ENCODE measurements at places on chromosomes 2 and 18.

- no peak for DNase-seq
These were observed 41.2 kb downstream of the CYRIA start for GRCh38 chr2:16624436-16624780.

- no peak for DNase-seq
These were observed 222.4 kb upstream of the RBBP8 start for GRCh38 chr18:22710673-22711191.

- DNase-seq: no peak
These were observed 80.6 kb upstream of the DOCK10 start for GRCh38 chr2:225122583-225123486.

DNA sequence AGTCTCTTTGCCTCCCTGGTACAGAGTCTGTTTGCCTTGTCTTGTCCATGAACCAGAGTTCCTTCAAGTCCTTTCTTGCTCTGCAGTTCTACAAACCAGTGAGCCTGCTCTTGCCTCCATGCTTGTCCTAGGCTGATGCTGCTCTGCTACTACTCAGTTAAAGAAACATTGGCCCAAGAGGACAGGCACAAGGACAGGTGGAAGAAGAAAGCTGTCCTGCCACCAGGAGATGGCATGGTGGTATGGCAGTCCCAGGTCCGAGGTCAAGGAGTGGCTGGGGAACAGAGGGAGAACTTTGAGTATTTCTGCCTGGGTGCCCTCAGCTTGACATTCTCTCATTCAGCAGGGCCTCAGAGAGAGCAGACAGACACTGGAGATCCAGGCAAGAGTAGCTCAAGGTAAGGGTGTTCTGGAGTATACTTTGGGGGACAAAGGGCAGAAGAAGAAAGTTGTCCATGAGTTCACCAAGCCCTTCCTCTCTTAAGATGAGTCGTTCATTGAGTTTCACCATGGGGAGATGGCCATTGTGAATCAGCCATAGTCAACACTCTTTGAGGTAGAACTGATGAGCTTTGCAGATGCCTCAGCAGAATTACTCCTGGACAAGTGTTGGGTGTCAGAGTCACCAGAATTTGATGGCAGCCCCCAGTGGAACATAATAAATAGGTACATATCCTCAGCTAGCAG, 20.4 kb downstream of the TTC32 start:
- no peak for DNase-seq

GRCh38 chr18:261398-262073, 6.3 kb downstream of the THOC1 start:
- DNase-seq: no peak

GRCh38 chr2:128196026-128196425, 105.0 kb downstream of the UGGT1 start:
- DNase-seq: no peak

DNA sequence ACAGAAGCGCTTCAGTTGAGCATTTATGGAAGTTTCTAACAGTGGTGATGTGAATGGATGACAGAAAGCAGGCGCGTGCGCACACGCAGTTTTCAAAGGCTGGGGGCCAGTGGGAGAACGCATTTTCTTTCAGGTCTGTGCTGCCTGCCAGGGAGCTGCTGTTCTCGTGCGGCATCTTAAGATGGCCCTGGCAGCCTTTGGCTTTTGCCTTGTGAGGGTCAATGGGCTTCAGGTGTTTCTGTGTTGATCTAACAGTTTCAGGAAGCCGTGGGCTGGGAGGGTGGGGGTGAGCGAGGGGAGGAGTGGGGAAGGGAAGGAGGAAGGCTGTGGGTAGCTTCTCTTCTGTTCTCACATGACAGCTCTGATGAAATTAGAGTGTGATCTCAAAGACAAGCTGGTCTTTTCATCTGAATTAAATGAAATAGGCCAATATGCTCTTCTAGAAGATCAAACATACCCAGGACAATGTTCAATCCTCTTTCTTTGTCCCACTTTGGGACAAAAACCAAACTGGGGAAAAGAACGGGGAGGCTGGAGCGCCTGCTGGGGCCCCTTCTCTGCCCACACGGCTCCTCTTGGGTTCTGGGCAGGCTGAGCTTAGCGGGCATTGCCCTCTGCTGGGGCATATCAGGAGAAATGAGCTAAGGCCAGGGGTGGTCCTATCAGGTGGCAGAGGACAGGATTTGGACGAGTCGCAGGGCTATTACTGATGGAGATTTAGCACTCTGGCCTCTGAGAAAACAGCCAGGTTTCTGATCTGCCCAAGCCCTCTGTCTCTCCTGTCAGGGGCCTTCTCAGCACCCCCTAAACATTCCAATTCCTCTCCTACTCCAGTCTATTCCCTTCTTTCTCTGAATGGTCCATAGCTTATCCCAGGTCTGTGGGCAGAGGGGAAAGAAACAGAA, 126.2 kb upstream of the LGALSL start:
- DNase-seq: no peak

DNA sequence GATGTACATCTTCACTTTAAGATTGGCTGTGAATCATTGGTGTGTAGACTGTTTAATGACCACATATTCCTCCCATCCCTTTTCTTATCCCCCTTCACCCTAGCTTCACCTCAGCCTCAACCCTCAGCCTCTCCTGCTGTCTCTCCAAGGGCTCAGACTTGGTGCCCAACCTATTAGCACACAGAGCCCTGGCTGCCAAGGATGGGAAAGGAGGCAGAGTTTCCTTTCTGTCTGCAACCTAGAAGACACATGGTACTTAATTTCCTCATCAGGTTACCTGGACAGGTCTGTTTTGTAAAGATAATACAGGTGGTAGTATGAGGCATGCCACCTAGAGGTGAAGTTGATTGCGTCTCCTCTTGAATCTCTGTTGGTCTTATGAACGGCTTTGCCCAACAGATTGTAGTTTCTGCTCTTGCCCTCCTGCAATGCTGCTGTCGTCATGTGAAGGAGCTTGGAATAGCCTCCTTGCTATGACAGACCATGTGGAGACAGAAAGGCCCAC, 44.5 kb upstream of the RMND5A start:
- DNase-seq: no peak

- DNase-seq: no peak
These were observed 114.3 kb downstream of the ARHGEF4 start for GRCh38 chr2:130951018-130951417.

- DNase-seq: no peak
These were observed 91.5 kb upstream of the LDLRAD4 start for GRCh38 chr18:13126966-13127598.

GRCh38 chr2:160592401-160592800, 98.8 kb upstream of the RBMS1 start:
- no peak for DNase-seq

- DNase-seq: no peak
These were observed 272.2 kb downstream of the TSN start for GRCh38 chr2:122027510-122028217.

GRCh38 chr2:161118722-161119121, 41.5 kb upstream of the TANK start:
- no peak for DNase-seq

GRCh38 chr2:151918308-151918707, 90.1 kb upstream of the ARL5A start:
- DNase-seq: no peak

GRCh38 chr2:64056021-64056420, 36.8 kb upstream of the VPS54 start:
- no peak for DNase-seq

GRCh38 chr2:99422599-99422998, 67.2 kb downstream of the REV1 start:
- no peak for DNase-seq

DNA sequence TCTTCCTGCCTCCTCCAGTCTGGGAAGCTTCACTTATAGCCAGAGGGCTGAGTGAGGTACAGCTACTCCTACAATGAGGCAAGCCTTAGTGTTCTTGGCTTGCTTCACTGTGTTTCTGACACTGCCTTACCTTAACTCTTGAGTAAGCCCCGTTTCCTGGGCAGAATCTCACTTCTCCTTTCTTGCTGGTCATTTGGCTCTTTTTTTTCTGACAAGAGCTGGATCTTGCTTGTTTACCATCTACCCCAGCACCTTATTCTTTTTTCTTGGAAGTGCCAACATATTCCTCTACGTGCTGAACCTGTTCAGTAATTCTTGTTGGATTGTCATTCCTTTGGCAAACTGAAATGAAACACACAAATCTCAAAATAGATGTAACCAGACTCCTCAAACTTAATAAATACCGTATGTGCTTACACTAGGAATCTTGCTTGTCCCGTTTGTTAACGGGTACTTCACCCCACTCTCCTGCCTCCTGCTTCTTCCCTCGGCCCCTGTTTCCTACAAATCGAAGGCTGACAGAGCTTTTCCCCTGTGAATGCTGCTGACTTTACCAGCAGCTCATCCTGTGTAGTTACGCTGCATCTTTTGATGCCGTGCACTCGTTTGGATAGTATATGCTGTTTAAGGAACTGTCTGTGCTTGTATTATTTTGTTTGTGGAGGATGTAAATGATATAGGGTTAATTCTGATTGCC, 132.2 kb downstream of the FMNL2 start:
- DNase-seq: no peak

DNA sequence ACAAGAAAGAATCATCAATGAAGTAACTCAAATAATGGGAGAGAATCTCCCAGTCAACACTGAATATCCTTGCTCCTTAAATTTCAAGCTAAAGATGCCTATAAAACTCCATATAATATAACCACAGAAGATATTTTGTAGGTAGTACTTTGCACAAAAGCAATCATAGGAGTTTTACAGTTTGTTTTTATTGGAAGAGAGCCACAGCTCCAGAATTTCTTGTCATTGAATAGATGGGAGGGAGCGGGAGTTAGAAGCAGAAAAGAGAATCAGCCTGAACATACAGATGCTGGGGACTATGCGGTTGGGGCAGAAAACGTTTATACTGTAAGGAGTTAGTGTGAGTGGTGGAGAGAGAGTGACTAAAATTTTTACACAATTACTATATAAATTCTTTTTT, 18.3 kb upstream of the SMAD4 start:
- DNase-seq: no peak

DNA sequence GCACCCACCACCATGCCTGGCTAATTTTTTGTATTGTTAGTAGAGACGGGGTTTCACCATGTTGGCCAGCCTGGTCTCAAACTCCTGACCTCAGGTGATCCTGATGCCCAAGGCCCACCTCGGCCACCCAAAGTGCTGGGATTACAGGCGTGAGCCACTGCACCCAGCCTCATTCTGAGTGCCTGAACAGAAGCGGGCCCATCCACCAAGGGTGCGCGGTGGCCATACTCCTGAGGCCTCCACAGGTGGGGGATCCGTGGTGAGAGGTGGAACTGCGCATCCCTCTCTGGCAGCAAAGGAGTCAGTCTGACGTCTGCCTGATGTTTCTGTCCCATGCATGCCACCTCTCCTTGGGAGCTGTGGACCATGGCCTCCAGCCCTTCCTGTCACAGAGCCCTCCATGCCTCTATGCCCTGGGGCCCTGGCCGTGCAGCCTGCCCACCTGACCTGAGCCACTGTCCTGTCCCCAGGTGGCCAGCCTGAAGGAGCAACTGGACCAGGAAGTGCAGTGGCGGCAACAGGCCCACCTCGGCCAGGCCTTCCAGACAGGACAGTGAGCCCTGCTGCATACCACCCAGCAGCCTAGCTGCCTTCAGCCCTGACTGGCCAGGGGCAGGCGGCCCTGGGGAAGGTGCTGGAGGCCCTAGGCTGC, 7.6 kb upstream of the SNED1 start:
- no peak for DNase-seq

GRCh38 chr2:176278927-176279326, 9.7 kb downstream of the MTX2 start:
- no peak for DNase-seq

GRCh38 chr2:236078297-236079255, 89.6 kb downstream of the GBX2 start:
- no peak for DNase-seq

DNA sequence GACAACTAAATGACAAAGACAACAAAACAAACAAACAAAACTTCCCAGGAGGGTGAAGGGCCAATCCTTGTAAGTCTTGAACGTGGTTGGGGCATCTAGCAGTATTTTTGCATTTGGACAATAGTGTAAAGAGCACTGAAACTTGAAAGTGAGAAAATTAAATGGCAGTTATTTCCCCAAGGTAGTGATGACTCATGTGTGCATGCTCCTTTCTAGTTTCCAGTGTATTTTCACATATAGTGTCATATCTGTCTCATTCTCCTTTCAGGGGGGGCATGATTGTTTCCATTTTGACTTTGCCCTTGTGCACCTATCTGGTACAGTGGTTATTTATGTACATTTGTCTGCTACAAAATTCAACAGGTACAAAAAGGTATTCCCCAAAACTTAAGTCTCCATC, 39.5 kb downstream of the CERS6 start:
- no peak for DNase-seq

DNA sequence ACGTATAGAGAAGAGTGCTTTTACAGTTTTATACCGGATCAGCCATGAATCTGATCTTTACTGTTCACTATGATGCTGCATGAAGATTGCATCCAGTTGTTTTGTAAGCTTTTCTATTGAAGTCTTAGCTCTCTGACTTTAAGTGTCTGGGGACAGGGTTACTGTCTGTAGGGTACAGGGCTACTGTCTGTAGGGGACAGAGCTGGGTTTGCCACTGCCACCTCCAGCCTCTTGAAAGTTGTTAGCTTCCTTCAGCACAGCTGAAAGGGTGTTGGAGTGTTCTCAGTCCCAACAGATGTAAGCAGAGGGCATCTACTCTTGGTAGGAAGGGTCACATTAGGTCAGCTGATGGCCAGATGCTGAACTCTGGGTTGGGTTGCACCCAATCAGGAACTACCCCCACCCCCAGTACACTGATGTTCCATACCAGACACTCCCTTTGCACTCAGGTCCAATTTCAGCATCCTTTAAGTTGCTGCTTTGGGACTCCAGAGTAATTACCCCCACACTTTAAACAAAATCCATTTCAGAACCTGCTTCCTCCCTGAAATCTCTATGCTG, 58.0 kb downstream of the MYL12B start:
- DNase-seq: no peak

DNA sequence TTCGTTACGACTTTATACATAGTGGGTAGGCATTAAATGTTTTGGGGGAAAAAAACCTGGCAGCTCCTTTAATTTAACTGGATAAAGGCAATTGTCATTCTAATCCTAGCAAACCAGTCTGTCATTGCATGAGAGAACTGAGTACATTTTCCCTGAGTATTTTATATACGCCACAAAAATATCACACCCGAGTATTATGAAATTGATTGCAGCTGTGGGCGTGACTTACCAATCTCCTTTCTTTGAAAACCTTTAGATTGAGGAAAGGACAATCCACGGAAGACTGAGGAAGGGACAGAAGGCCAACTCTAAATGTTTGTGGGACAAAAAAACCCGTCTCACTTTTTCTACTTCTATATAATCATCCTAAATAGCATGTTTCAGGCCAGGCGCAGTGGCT, 9.0 kb downstream of the TM4SF20 start:
- DNase-seq: no peak

DNA sequence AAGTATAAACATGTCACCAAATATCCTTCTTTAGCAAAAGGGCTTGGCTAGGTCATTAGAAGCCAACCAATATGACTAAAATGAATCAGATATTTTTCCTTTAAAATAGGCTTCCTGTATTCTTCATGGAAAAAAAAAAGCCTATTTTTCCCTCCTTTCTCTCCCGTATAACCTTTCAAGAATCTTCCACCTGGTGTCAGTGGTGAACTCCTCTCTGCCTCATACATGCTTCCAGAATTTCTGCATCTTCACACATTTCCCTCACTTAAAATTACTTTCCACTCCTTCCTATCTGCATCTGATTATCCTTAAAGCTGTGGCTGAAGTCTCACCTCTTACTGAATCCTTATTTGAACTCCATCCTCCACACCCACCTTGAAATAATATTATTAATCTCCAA, 116.9 kb upstream of the FANCL start:
- DNase-seq: no peak

- no peak for DNase-seq
These were observed 99.5 kb downstream of the TTC32 start for GRCh38 chr2:19802086-19802841.

- DNase-seq: no peak
These were observed 89.6 kb downstream of the MTCL1 start for GRCh38 chr18:8794934-8795280.
